Putamen (tissue), 1 donor: ENCODE measurements at places on chromosomes 7 and 10.

GRCh38 chr10:75096749-75097148 lies 14.7 kb upstream of the SAMD8 start:
- DNase-seq, result no peak

- no peak for DNase-seq
Measured at GRCh38 chr10:96826438-96826837, 5.7 kb upstream of the LCOR start.

- no peak for DNase-seq
Measured at GRCh38 chr7:143055754-143056153, 3.6 kb downstream of the OR6V1 start.

DNA sequence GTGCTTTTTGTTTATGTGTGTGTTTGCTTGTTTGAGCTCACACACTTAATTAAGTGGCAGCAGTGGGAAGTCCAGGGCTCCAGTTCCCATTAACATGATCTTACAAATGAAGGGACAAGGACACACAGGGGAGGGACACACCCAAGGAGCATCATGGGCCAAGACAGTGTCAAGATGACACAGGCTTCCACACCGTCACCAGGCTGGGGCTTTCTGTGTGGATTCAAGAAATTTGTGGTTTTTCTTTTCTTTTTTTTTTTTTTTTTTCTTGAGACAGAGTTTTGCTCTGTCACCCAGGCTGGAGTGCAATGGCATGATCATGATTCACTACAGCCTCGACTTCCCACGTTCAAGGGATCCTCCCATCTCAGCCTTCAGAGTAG lies 173.6 kb downstream of the KIAA1217 start:
- no peak for DNase-seq

DNA sequence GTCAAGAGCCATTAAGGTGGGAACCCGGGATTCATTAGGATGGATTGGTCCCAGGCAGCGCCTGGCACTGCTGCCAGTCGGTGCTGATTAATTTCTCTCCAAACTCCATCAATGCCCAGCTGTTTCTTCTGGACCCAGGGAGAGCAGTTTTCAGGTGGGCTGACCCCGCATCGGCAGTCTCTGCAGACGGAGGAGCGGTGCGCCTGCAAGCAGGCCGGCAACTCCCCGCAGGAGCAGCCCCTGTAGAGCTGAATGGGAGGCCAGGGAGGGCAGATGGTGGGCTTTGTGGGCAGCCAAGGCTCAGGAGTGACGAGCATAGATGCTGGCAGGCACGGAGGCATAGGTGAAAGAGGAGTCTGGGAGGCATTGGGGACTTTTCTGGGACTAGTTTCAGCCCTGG lies 56.5 kb downstream of the CDH23 start:
- no peak for DNase-seq

DNA sequence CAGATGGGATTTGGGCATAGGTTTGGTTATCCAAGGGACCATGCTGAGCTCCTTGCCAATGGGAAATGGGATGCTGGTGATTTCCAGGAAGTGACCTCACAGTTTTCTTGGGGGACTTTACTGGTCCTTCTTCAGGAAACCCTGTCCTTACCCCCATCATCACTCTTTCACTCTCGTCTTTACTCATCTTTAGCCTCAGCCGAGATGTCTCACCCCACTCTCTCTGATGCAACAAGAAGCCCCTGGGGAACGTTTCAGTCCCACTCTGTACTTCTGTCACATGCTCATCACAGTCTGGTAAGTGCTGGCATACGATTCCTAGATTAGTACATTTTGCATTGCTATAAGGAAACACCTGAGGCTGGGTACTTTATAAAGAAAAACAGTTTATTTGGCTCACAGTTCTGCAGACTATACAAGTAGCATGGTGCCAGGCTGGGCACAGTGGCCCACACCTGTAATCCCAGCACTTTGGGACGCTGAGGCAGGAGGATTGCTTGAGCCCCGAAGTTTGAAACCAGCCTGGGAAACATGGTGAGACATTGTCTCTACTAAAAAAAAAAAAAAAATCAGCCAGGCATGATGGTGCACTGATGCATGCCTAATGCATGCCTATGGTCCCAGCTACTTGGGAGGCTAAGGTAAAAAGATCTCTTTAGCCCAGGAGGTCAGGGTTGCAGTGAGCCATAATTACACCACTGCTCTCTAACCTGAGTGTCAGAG lies 63.5 kb upstream of the VKORC1L1 start:
- no peak for DNase-seq

DNA sequence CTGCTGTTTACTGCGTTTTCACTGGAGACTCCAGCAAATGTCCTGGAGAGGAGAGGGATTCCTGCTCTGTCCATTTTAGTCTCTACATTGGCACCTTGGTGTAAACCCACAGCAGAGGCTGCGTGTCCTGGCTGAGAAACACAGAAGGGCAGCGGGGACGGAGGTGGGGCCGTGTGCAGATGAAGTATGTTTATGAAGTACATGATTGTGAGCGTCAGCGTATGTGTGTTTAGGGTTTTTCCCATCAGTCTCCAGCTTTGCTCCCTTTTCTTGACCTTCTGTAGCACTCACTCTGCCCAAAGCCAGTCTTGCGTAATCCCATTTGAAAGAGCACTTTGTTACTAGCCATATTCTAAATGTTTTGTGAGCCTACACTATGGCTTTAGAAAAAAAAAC lies 750.7 kb upstream of the SORCS1 start:
- DNase-seq, result no peak

DNA sequence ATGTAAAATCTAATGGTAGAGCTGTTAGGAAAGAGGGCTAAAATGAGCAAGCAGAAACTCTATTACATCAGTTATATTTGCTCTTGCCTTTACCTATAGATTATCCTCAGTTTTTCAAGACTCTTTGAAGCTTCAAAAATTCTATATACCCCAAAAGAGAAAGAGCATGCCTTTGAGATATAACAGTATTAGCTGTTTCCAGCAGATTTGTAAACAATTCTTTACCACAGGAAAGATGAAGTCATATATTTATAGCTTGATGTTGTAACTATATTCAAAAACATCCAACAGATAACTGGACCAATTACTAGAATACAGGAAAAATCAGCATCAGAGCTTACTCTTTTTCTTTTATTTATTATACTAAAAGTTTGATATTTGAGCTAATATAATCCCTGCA lies 416.2 kb upstream of the TPK1 start:
- DNase-seq, result no peak

GRCh38 chr7:8353991-8354390 lies 79.4 kb upstream of the NXPH1 start:
- DNase-seq, result no peak

DNA sequence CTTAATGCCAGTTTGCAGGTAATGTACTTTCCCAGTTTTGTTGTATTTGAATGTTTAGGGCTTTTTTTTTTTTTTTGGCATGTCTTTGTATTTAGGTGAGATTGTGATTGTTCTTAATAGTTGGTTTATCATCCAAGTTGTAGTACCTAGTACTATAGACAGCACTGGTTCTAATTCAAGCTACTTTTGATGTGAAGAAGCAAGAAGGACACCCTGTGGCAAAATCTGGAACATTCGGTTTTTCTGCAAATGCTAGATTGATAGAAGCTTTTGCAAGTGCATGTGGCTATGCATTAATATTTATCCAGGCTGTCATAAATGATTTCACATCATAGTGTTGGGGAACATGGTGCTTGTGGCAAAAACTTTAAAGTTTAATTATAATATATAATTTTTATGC lies 248.9 kb downstream of the FOXP2 start:
- peak; percentile 20 for DNase-seq

GRCh38 chr10:61935077-61935476 lies 33.6 kb downstream of the ARID5B start:
- no peak for DNase-seq

GRCh38 chr10:2208106-2208505 lies 470.8 kb upstream of the ADARB2 start:
- no peak for DNase-seq

DNA sequence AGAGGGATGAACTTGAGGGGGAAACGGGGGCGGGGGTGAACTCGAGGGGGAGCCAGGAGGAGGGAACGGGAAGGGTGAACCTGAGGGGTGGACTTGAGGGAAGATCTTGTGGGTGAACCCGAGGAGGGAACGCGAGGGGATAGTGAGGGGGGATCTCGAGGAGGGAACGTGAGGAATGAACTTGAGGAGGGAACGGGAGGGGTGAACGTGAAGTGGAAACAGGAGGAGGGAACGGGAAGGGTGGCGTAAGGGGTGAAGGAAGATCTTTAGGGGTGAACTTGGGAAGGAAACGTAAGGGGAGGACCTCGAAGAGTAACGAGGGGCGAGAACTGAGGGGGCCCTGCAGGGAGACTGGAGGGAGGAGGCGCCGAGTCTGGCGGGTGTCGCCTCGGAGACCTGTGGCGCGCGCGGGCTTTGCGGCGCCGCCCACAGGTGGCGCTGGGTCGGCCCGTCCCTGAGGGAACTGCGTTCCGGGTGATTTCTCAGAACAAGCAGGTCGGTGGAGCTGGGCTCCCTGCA lies 651 bp downstream of the MYO3A start:
- peak; percentile 10 for DNase-seq

- DNase-seq, result no peak
Measured at GRCh38 chr10:94397549-94398370, 4.6 kb upstream of the TBC1D12 start.

- DNase-seq, result peak; percentile 33
Measured at GRCh38 chr10:77926566-77927401, at the start of gene DLG5. TSS of gene DLG5 (minus strand) at chr10:77926755. CDS start at chr10:77926520, 235 bp downstream.

DNA sequence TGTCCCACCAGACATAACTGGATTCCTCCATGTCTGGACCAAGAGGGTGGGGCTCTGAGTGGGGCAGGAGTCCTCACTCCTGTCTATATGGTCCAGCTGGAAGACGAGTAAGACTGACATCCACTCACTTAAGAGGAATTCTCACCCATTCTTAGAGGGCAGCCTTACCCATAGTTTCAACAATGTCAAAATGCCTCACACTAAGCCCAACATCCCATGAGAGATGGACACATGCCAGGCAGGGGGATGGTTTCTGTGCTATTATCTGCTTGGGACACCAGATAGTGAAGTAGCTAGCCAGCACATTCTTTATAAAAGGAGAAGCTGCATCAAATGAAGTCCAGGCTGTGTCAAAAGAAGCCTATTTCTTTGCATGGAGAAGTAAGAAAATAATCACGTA lies 4.7 kb upstream of the LANCL2 start:
- no peak for DNase-seq

DNA sequence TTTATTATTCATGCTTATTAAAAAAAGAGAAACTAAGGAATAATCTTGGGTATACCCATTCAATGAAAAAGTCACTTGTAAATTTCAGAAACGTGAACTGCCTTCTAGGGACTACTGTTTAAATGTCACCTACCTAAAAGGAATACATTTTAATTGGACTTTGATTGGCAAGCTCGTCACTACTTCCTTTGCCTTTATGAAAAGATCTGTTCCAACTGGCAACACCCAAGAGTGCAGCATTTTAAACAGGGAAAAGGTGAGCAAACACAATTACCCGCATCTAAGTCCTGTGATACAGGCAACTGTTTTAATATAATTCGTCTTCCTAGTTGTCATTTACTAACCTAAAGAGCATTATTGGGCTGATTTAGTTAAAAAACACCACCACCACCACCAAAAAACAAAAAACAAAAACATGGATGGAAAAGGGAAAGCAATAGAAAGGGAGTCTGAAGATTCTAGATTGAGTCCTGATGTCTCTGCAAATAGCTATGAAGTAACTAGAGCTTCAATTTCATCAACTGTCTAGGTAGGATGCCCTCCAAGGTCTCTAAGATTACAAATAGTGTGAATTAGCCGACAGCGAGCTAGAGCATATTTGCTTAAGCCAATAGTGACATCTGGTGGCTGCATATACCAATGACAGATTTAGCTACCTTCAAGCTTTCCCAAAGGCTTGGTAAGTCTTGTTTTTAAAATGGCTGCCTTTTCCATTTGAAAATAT lies 33.8 kb upstream of the ICA1 start:
- DNase-seq, result peak; percentile 82

- DNase-seq, result no peak
Measured at GRCh38 chr10:104199567-104199966, 32.6 kb downstream of the CFAP43 start.

DNA sequence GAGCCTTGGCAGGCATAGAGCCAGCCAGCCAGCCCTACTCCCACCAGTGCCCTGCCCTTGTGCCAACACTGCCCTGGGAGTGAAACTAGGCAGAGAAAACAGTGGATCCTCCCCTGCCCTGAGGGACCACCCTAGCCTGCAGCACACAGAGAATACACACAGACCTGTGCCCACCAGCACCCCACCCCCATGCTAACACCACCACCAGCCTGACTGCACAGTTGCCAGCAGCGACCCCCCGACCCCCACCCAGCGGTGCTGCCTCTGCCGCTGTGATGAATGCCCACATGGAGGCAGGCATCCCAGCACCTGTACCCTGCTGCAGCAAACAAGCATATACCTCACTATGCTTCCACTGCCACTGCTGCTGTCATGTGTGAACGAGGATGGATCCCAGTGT lies 9.4 kb upstream of the MIOS start:
- DNase-seq, result no peak

DNA sequence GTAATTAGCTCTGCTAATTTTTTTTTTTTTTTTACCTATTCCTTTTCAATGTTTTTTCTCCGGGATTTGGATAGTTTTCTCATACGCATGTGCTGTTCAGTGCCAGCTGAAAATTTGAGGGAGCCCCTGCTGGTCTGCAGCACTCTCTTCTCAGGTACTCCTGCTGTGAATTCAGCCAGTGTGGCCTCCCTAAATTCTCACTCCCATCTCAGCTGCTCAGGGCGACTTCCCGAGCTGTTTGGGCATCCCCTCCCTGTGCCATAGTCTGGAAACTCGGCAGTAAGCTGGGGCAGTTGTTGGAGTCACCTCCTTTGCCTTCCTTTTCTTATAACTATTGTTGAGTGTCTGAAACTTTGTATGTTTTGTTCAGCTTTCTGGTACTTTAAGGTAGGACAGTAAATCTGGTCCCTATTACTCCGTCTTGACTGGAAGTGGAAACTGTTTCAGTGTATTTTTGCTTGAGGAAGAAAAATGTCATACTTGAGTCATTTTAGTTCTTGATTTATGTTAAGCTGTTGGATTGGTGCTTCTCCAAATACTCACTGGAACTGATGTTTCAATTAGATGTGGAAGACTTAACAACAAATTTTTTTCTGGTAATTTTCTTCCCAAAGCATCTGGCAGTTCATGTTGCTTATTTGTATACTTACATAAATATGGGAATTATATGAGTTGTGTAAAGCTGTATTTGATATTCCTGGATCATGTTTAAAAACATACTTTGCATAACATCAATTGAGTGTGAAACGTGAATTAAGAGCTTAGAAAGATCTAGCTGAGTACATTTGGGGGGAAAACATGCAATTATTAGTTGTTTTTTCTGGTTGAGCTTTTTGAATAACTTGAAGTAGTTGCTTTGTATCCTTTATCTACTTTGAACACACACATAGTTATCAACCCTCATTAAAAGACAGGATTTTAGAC lies 33.7 kb downstream of the MINPP1 start:
- no peak for DNase-seq

GRCh38 chr7:77427996-77428603 lies 12.0 kb upstream of the GSAP start:
- DNase-seq, result no peak

GRCh38 chr10:78170026-78170475 lies 136.4 kb downstream of the RPS24 start:
- DNase-seq, result no peak
